ENCODE measurements at places on chromosomes 5 and 9. TPM values are rescaled to one million over a fixed set of nuclear protein-coding genes. Genes with fewer than 3 reads are reported as not detected.

IFNK gene
- total RNA-seq = not detected

ST8SIA4 gene
- total RNA-seq = 5.6 TPM

RNF145 gene
- total RNA-seq = 78.2 TPM

UNC5A gene
- total RNA-seq = not detected

BNC2 gene
- 93.5 TPM for total RNA-seq

DNA sequence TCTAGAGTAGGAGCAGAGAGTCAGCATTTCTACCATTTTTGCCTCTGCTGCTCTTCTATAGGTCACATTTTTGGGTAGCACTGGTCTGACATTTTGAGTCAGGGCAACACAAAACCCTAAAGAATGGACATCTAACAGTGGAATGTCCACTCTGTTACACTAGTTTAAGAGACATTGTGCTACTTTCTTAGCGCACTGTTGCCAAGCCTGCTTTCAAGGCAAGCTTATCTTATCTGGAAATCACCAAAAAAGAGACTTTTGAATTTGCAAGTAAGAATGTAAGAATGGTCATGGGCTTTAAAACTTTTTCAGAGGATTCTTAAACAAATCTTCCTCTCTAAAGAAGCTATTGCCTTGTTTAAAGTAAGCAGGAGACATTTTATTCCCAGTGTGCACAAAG, 73.0 kb upstream of the STARD4 start:
- H3K27me3 ChIP-seq = no peaks in the 10 kb centered on the region
- no peaks in the 10 kb centered on the region for H3K4me1 ChIP-seq
- H3K36me3 ChIP-seq = no peaks in the 10 kb centered on the region
- H3K4me3 ChIP-seq = no peak overlapping the region
- no peak for DNase-seq

GRCh38 chr5:154677921-154678320, 77.3 kb upstream of the LARP1 start:
- no peak overlapping the region for H3K4me3 ChIP-seq
- no peak overlapping the region for H3K27ac ChIP-seq
- H3K36me3 ChIP-seq = no peaks in the 10 kb centered on the region
- no peak for DNase-seq

DNA sequence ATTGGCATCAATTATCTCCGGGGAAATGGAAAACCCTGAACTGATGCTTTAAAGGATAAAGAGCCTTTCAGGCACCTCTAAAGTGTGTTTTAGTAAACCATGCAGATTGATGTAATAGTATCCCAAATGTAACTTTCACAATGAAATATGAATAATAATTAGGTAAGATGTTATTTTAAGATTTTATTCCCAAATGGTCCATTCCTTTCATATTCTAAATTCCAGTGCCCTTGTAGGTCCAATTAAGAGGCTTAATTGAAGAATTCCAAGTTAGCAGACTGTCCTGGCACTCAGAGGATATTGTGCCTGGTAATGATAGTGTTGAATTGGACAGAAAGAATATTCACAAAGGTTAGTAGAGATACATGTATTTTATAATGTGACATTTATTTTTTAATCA, 352.5 kb upstream of the NUDT12 start:
- H3K27me3 ChIP-seq = no peaks in the 10 kb centered on the region
- no peak overlapping the region for H3K4me3 ChIP-seq
- no peaks in the 10 kb centered on the region for H3K4me1 ChIP-seq
- no peak for DNase-seq
- no peaks in the 10 kb centered on the region for H3K36me3 ChIP-seq

GRCh38 chr5:39605588-39606575, 181.1 kb upstream of the DAB2 start:
- H3K4me1 ChIP-seq = no peaks in the 10 kb centered on the region
- no peaks in the 10 kb centered on the region for H3K27me3 ChIP-seq
- DNase-seq = no peak
- H3K4me3 ChIP-seq = no peak overlapping the region
- H3K36me3 ChIP-seq = no peaks in the 10 kb centered on the region
- H3K27ac ChIP-seq = no peak overlapping the region

GRCh38 chr5:66661149-66661548, 65.0 kb downstream of the MAST4 start:
- H3K27me3 ChIP-seq = no peaks in the 10 kb centered on the region
- no peak for DNase-seq
- H3K27ac ChIP-seq = no peak overlapping the region

DNA sequence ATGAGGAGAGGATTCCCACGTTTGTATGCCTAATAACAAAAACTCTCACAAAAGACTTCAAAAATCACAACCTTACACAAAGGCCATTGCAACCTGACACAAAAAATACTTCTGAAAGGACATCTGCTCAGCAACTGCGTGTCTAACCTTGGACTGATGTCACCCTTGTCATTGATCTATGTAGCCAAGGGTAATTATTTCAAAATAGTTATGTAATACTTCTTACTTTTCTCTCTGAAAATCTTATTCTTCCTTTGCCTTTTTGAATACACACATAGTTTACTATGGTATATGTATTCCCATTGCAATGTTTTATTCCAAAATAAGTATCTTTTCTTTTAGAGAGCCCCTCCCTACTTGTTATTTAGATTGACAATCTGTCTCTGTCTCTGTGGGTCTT, 355.3 kb downstream of the MSX2 start:
- H3K4me1 ChIP-seq = no peaks in the 10 kb centered on the region
- no peak overlapping the region for H3K4me3 ChIP-seq
- H3K36me3 ChIP-seq = no peaks in the 10 kb centered on the region
- no peaks in the 10 kb centered on the region for H3K27me3 ChIP-seq
- no peak for DNase-seq

Data from uterus (tissue), 4 donors.